Pons (tissue), 1 donor: ENCODE measurements at places on chromosomes 12 and 14.

DNA sequence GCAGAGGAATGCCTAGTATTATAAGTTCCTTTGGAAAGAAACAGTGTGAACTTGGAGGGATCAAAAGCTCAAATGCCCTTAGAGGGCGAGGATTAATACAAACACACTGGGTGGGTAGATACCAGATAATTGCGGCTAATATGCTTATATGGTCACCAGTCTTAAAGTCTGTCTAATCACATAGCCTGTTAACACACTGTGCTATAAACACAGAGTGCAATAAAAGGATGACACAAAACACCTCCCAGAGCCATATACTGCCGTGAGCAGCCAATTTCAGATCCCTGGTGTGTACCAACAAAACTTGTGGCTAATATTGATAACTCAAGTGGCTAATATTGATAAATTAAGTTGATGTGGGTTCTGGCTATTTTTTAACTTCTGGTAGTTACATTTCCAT, 1.7 kb upstream of the IL26 start:
- no peak for DNase-seq

DNA sequence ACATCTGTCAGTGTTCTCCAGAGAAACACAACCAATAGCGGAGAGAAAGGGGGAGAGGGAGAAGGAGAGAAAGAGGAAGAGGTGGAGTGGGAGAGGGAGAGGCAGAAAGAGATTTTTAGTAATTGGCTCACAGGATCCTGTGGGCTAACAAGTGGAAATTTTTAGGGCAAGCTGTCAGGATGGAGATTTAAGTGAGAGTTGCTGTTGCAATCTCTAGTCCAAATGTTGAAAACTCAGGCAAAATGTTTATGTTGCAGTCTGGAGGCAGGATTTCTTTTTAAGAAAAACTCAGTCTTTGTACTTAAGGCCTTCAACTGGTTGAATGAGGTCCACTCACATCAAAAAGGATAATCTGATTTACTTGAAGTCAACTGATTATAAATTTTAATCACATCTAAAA, 12.5 kb upstream of the GLIPR1L2 start:
- DNase-seq: no peak

GRCh38 chr12:39628836-39629235, 9.2 kb upstream of the ABCD2 start:
- DNase-seq: no peak

DNA sequence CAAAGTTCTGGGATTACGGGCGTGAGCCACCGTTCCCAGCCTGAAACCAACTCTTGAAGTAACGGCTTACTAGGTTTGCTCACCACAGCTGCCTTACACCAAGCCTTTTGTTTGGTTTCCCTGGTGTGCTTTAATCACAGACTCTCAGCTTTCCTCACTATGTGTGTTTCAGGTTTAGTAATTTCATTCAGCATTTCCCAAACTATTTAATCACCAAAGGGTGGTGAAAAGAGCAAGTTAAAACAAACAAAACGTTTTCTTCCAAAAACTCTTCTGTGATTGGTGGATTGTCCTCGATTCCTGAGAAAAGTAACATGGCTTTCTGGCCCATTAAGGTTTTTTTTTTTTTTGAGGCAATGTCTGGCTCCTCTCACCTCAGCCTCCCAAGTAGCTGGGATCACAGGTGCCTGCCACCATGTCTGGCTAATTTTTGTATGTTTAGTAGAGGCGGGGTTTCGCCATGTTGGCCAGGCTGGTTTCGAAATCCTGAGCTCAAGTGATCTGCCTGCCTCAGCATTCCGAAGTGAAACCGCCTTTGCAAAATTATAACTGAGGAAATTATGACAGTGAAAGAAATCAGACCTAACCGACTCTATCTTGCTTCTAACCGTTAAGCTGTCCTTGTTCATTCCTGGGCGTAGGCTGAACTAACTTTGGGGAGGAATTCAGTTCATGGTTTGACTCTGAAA, 1.5 kb upstream of the ZFYVE26 start:
- no peak for DNase-seq

- no peak for DNase-seq
Measured at GRCh38 chr12:101604132-101604531, 9.4 kb downstream of the MYBPC1 start.

DNA sequence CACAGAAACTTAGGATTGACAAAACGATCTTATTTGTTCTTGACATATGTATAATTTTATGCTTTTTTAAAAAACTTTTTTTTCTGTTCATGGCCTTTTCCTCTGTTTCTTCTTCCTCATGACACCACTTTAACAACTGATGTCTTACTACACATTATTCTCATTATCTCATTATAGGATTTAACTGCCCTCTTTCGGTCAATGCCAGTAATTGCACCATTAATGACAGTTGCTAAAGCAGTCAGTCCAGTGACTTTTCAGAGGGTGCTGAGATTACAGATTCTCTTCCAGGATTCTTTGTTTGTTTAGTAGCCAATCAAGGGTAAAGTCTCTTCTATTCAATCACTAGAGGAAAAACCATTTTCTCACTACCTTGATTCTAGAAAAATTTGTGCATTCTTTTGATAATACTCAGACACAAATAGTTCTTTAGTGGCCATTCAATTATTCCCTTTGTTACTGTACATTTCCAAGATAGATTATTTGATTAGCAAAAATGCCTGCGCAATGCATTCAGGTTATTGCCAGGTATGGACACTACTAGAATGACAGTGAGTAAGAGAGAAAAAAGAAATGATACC, 50.1 kb downstream of the KLRG1 start:
- peak; percentile 85 for DNase-seq

DNA sequence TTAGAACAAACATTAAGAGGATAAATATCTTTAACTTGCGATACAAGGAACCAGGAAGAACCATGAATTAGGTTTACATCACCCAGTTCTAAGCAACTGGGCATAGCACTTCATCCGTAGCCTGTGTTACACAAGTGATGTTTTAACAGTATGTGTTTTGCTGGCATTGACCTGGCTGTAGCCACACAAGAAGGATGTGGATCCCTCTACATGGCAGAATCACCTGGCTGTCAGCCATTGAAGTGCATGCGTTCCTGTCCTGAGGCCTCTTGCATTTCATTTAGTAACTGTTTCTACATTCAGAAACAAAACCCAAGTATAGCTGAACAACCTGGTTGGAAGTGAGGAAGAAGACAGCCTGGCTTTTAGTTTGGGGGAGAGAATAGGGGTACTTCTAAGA, 72.2 kb downstream of the TGFB3 start:
- no peak for DNase-seq

DNA sequence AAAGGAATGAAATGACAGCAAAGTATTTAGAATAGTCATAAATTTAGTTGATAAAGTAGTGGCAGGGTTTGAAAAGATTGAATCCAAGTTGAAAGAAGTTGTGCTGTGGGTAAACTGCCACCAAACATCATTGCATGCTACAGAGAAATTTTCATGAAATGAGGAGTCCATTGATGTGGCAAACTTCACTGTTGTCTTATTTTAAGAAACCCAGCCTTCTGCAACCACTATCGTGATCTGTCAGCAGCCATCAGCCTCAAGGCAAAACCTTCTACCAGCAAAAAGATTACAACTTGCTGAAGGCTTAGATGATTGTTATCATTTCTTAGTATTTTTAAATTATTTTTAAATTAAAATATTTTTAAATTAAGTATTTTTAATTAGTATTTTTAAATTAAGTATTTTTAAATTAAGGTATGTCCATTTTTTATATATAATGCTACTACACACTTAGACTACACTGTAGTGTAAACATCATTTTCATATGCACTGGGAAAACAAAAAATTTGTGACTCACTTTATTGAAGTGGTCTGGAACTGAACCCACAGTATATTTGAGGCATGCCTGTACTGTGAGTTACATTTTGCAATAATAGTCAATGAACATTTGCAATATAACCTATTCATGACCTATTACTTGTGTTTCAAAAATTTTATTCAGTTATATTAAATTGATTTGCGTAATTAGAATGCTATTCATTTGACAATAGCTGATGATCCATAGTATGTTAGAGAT, 67.2 kb upstream of the SYT1 start:
- no peak for DNase-seq

DNA sequence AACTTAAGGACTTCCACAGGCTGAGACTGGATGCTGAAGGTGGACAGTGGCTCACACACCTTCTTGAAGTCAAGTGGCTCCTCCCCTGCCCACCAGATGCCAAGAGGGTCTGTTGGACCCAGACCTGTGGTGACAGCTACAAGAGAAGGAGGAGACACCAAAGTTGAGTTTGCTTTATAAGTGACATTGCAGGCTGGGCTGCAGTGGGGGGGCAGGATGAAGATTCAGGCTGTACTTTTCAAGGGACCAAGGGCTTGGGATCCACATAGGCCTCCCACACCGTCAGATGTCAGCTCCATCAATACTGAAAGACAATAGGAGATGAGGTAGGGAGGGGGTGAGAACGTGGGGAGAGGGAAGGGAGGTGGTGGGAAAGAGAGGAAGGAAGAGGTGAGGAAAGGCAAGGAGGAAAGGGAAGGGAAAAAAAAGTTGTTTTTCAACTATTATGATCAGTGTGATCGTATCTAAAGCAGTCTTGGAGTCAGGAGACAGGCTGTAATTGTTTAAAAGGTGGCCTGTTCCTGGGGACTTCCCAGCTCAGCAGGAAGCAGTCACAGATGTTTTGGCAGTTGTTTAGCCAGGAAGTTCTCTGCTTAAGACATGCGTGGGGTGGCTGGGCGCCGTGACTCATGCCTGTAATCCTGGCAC, 84.1 kb upstream of the RESF1 start:
- DNase-seq: no peak

DNA sequence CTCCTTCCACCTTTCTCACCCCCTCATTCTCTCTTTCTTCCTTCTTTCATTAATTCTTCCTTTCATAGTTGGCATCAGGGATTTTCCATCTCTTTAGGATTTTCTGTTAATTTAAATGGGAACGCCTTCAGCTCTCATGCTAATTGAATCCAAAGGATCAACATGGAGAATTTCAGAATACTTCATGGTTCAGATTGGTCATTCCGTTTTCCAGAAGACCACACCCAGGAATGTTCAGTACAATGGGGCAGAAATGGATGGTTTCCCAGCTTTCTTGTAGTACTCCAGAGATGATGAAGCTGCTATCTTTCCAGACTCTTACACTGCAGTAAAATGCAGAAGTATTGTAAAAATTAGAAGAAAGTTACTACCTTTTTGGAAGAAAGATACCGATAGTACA, 440.0 kb downstream of the DAD1 start:
- no peak for DNase-seq

DNA sequence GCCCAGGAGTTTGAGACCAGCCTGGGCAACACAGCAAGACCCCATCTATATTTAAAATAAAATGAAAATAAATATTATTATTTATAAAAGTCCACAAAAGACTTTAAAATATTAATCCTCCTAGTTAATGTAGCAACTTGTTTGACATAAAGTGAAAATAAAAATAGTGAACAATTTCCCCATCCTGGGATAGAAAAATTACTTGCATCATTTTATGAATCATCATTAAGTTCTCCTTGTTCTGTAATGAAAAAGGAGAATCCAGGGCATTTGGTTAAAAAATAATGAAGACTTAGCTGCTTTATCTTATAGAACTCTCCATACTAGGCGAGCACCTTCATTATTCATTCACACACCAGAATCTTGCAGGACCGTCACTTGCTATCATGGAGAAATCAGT, 66.1 kb downstream of the ELK3 start:
- DNase-seq: no peak

GRCh38 chr12:77253321-77253720, 188.0 kb upstream of the E2F7 start:
- no peak for DNase-seq

GRCh38 chr12:109885616-109886015, 5.3 kb upstream of the GLTP start:
- DNase-seq: no peak

- no peak for DNase-seq
Measured at GRCh38 chr12:76220980-76221379, 127.2 kb downstream of the BBS10 start.

DNA sequence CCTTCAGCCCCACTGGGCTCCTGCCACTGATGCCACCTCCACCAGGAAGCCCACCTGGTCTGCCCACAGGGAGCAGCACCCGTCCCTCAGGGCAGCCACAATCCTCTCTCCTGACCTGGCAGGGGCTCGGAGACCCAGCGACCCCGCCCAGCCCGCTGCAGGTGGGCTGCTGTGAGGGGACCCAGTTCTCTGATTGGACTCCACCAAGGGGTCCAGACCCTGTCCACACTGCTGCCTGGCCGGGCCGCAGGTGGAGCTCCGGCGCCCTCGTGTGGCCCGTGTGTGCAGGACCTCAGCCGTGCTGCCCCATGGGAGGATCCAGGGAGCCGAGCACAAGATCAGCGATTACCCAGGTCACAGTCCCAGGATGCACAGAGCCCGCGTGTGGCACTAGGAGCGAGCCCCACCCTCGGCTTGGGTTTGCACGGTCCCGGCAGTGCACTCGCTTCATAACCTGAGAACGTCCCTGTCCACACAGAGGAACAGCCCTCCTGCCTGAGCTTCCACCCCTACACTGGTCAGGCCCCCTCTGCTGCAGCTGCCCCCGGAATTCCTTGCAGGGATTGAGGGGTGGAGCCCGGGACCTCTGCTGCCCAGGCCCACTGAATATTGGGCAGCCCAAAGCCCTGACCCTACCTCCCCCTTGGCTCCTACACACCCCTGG, 35.4 kb upstream of the TMEM179 start:
- peak; percentile 29 for DNase-seq

DNA sequence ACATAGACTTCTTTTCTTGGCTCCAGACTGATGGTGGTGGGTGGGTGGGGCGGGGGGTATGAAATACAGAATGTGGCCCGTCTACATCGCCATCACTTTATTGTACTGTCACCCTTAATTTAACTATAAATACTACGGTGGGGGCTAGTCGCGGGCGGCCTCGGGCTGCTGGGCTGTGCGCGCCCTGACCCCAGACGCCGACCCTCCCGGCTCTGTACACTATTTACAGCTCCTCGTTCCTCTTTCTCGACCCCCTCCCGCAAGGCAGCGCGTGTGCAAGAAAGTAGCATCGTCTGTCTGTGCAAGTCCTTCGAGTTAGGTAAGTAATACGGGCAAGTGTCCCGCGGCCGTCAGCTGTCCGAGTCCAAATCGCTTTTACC, 1.8 kb downstream of the GSC start:
- no peak for DNase-seq

- DNase-seq: no peak
Measured at GRCh38 chr12:108642269-108642870, 8.7 kb upstream of the SELPLG start.

DNA sequence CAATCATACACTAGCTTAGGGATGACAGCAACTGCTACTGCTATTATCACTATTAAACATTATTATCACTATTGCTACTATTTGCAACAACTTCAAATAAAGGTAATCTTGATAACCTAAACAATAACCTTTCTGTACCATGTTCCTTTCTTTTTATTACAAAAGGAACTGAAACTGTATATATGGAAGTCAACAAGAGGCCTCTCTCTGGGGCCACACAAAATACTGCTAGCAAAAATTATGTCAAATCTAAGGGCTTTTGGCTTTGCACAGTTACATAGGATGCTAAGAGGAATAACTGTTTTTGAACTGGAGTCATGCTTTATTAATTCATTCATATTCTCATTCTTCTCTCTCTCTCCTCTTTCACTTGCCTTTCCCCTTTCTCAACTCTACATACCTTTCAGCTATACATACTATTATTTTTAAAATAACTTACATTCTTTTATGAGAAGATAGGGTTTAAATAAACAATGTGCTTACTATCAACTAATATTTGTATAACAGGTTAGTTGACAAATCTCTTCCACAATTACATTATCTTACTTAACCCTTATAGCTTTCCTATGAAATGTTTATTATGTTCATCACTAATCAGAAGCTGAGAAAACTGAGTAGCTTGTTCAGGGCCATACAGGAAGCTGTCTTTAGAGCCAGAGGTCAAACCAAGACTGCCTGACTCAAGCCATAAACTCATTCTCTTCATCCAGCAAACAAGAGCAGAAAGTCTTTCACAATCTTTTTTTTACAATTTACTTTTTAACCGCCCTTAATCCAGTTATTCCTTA, 25.7 kb downstream of the SPTSSA start:
- no peak for DNase-seq

- no peak for DNase-seq
Measured at GRCh38 chr14:37591311-37591940, 3.6 kb downstream of the FOXA1 start.
